Activated CD8-positive, alpha-beta memory T cell treated with anti-CD3 and anti-CD28 coated beads, Interleukin-2, amount 10 ng/mL, durations not matched to agents 7 days and 5 days (primary cell): ENCODE measurements at places on chromosomes 12 and 14. TPM values are rescaled to one million over a fixed set of nuclear protein-coding genes. Genes with fewer than 3 reads are reported as not detected.

Gene DYNC1H1
- total RNA-seq, result 308 TPM

DNA sequence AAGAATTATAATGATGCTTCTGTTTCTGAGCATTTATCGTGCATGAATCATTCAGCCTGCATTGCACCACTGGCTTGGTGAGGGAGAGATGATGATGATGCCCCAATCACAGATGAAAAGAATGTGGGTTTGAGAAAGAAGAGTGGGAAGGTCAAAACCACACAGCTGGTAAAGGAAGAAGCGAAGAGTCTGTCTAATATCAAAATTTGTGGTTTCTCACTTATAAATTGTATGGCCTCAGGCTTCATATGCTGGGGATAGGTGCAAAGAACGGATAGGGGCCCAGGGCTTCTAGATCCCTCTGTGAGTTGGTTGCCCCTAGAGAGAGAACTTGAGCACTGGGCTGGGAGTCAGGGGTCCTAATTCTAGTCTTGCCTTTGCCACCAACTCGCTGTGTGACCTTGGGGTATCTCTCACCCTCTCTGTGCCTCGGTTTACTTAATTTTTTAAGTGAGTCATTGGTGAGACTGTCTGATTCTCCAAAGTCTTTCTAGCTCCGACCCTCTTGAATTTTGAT is 2.2 kb downstream of the OASL start:
- peak; percentile 62 for DNase-seq
- peak overlapping the region; percentile 93 for H3K4me3 ChIP-seq
- H3K27ac ChIP-seq, result peak overlapping the region; percentile 97
- H3K4me1 ChIP-seq, result peaks cover 59% of the 10 kb centered on the region

Gene CDKN3
- total RNA-seq, result 82.6 TPM

GRCh38 chr12:75560167-75560566 is 48.8 kb upstream of the KRR1 start:
- H3K27me3 ChIP-seq, result peaks cover 38% of the 10 kb centered on the region
- no peak for DNase-seq
- H3K4me3 ChIP-seq, result no peak overlapping the region
- H3K36me3 ChIP-seq, result no peaks in the 10 kb centered on the region

DNA sequence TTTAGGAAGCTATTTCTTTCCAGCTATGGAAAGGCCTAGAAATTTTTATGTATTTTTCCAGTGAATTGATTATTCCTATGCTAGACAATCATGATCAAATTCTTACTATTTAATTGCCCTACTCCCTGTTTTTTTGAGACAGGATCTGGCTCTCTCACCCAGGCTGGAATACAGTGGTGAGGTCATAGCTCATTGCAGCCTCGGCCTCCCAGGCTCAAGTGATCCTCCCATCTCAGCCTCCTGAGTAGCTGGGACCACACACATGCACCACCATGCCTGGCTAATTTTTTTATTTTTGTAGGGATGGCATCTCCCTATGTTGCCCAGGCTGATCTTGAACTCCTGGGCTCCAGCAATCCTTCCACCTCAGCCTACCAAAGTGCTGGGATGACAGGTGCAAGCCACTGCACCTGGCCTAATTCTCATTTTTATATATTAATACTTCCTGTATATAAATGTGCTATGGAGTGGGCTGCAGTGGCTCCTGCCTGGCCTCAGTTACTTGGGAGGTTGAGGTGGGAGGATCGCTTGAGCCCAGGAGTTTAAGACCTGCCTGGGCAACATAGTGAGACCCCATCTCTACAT is 16.0 kb upstream of the MDM2 start:
- H3K36me3 ChIP-seq, result no peaks in the 10 kb centered on the region
- no peak overlapping the region for H3K4me3 ChIP-seq
- H3K4me1 ChIP-seq, result peaks cover 7% of the 10 kb centered on the region
- H3K27ac ChIP-seq, result no peak overlapping the region
- DNase-seq, result no peak

DNA sequence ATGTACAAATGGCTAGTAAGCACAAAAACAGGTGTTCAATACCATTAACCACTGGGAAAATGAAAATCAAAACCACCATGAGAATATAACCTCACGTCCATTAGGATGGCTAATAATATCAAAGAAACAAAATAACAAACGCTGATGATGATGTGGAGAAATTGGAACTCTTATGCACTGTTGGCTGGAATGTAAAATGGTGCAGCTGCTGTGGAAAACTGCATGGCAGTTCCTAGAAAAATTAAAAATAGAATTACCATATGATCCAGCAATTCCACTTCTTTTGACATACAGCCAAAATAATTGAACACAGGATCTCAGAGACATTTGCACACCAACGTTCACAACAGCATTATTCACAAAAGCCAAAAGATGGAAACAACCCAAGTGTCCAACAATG is 51.5 kb downstream of the TMPRSS12 start:
- H3K27me3 ChIP-seq, result no peaks in the 10 kb centered on the region
- no peak overlapping the region for H3K4me3 ChIP-seq
- no peak for DNase-seq
- no peaks in the 10 kb centered on the region for H3K4me1 ChIP-seq
- no peaks in the 10 kb centered on the region for H3K36me3 ChIP-seq

- H3K27ac ChIP-seq, result no peak overlapping the region
- H3K27me3 ChIP-seq, result no peaks in the 10 kb centered on the region
- no peak for DNase-seq
- H3K36me3 ChIP-seq, result peaks cover 36% of the 10 kb centered on the region
These were observed 39.6 kb downstream of the ZFYVE26 start for GRCh38 chr14:67776653-67777322.

Gene BATF
- 74.6 TPM for total RNA-seq

DNA sequence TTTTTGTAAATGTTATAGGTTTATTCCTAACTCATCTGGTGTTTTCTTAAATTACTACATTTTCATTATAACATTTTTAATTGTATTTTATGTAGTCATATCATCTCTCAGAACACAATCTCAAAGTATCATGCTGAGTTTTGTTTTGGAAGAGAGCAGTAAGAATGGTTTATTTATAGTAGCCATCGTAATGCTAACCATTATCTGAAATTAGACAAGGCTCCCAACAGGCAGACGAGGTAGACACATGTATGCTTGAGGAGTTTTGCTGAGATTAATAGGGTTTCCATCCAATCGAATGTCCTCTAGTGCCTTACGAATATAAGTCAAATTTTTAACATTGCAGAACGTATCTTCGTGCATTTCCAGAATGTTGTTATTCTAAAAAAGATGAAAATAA is 9.0 kb upstream of the CCER1 start:
- no peak overlapping the region for H3K27ac ChIP-seq
- peaks cover 7% of the 10 kb centered on the region for H3K27me3 ChIP-seq
- DNase-seq, result no peak
- H3K36me3 ChIP-seq, result no peaks in the 10 kb centered on the region

GRCh38 chr14:24100982-24101494 is 6.9 kb downstream of the PCK2 start:
- H3K36me3 ChIP-seq, result peaks cover 57% of the 10 kb centered on the region
- no peak overlapping the region for H3K4me3 ChIP-seq
- H3K4me1 ChIP-seq, result peaks cover 15% of the 10 kb centered on the region
- no peak overlapping the region for H3K27ac ChIP-seq
- no peak for DNase-seq

Gene IFNG
- total RNA-seq, result 117 TPM

Gene CNPY2
- total RNA-seq, result 161 TPM

GRCh38 chr12:27280412-27280811 is 36.3 kb downstream of the STK38L start:
- no peaks in the 10 kb centered on the region for H3K27me3 ChIP-seq
- peaks cover 2% of the 10 kb centered on the region for H3K36me3 ChIP-seq
- H3K4me1 ChIP-seq, result peaks cover 11% of the 10 kb centered on the region
- DNase-seq, result no peak
- no peak overlapping the region for H3K27ac ChIP-seq

DNA sequence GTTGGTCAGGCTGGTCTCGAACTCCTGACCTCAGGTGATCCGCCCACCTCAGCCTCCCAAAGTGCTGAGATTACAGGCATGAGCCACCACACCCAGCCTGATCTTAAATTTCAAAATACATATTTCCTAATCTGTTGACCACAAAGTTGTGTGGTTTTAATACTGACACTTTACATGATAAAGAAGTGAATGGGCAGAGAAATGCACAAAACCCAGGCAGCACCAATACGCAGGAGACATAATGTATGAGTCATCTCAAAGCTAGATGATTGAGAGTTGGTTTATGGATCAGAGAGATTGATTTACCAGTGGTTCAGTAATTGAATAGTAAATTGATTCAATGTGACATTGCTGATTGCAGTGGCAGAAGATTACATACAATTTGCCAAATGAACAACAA is 19.2 kb upstream of the PPP2R5E start:
- no peak overlapping the region for H3K4me3 ChIP-seq
- no peak overlapping the region for H3K27ac ChIP-seq
- H3K4me1 ChIP-seq, result no peaks in the 10 kb centered on the region
- no peaks in the 10 kb centered on the region for H3K36me3 ChIP-seq
- DNase-seq, result no peak
- peaks cover 25% of the 10 kb centered on the region for H3K27me3 ChIP-seq

DNA sequence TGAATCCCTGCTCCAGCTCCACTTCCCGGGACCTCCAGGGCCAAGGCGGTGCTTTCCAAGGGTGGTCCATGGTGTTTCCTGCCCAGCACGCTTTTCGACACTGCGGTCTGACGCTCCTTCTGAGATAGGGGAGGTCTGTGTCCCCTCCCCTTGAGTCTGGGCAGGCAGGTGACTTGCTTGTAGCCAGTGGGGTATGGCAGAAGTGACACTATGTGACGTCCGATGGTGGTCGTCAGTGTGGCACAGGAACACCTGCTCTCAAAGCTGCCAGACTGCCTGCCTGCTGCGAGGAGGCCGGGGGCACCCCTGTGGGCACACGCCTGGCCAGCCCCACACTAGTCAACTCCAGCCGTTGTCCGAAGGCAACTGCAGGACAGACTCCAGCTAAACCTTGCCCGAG is 16.0 kb upstream of the TRAF3 start:
- no peak overlapping the region for H3K4me3 ChIP-seq
- H3K27me3 ChIP-seq, result peaks cover 2% of the 10 kb centered on the region
- no peak for DNase-seq
- H3K36me3 ChIP-seq, result no peaks in the 10 kb centered on the region
- H3K27ac ChIP-seq, result no peak overlapping the region

DNA sequence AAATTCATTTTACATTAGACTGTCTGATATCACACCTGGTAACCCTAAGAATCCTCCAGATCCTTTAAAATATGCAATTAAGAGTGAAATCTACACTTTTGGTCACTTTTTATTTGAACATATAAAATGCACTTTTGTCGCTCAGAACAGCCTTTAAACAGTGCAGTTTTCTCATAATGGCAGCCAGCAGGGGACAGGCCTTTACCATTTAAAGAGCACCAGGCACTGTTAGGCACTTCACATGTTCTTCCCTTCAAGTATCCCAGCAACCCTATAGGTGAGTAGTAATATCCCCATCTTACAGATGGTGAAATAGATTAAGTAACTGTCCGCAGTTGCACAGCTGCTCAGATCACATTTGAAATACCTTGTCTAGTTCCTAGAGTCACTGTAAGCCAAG is 11.3 kb upstream of the SAMD4A start:
- no peaks in the 10 kb centered on the region for H3K4me1 ChIP-seq
- no peak for DNase-seq
- peaks cover 24% of the 10 kb centered on the region for H3K27me3 ChIP-seq
- no peak overlapping the region for H3K4me3 ChIP-seq

Gene RDH16
- total RNA-seq, result 0.91 TPM

- peaks cover 17% of the 10 kb centered on the region for H3K27me3 ChIP-seq
- no peaks in the 10 kb centered on the region for H3K36me3 ChIP-seq
- H3K4me1 ChIP-seq, result no peaks in the 10 kb centered on the region
- H3K27ac ChIP-seq, result no peak overlapping the region
- no peak for DNase-seq
These were observed 36.0 kb downstream of the SLC8A3 start for GRCh38 chr14:70152704-70153103.

DNA sequence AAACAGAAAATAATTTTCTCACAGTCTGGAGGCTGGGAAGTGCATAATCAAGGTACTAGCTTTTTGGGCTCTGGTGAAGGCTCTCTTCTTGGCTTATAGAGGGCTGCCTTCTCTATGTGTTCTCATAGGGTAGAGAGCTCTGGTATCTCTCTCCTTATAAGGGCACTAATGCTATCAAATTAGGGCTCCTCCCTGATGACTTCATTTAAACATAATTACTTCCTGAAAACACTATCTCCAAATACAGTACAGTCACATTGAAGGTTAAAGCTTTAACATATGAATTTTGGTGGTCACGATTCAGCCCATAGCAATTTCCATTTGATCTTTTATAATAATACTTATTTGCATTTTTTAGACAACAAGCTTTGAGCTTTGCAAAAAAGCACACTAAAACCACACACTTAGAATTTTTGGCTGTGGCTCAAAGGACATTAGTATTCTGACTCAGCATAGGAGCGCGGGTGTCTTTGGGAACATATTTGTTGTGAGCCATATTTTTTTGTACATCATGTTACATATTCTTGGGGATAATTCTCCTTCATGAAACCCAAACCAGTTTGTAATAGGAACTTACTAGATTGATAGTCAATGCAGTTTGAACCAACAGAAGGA is 808.1 kb upstream of the FBXO33 start:
- DNase-seq, result no peak
- H3K4me3 ChIP-seq, result no peak overlapping the region
- no peaks in the 10 kb centered on the region for H3K4me1 ChIP-seq
- no peaks in the 10 kb centered on the region for H3K27me3 ChIP-seq

- H3K27me3 ChIP-seq, result peaks cover 24% of the 10 kb centered on the region
- H3K4me1 ChIP-seq, result peaks cover 3% of the 10 kb centered on the region
- no peak overlapping the region for H3K4me3 ChIP-seq
- H3K27ac ChIP-seq, result no peak overlapping the region
These were observed 5.7 kb upstream of the FAIM2 start for GRCh38 chr12:49909356-49909755.

GRCh38 chr12:89826468-89826867 is 117.8 kb upstream of the ATP2B1 start:
- no peaks in the 10 kb centered on the region for H3K27me3 ChIP-seq
- no peak overlapping the region for H3K4me3 ChIP-seq
- H3K4me1 ChIP-seq, result peaks cover 4% of the 10 kb centered on the region
- no peaks in the 10 kb centered on the region for H3K36me3 ChIP-seq
- no peak overlapping the region for H3K27ac ChIP-seq

Gene KRT83
- not detected for total RNA-seq

- H3K4me3 ChIP-seq, result no peak overlapping the region
- no peaks in the 10 kb centered on the region for H3K4me1 ChIP-seq
- no peaks in the 10 kb centered on the region for H3K27me3 ChIP-seq
- no peaks in the 10 kb centered on the region for H3K36me3 ChIP-seq
- no peak for DNase-seq
These were observed 95.8 kb downstream of the C12orf42 start for GRCh38 chr12:103399986-103400385.

GRCh38 chr14:73283608-73284379 is 46.5 kb downstream of the PAPLN start:
- no peak overlapping the region for H3K4me3 ChIP-seq
- no peaks in the 10 kb centered on the region for H3K27me3 ChIP-seq
- H3K27ac ChIP-seq, result no peak overlapping the region
- DNase-seq, result no peak
- peaks cover 30% of the 10 kb centered on the region for H3K36me3 ChIP-seq
- H3K4me1 ChIP-seq, result peaks cover 4% of the 10 kb centered on the region

- DNase-seq, result no peak
- no peaks in the 10 kb centered on the region for H3K4me1 ChIP-seq
- H3K4me3 ChIP-seq, result no peak overlapping the region
- no peaks in the 10 kb centered on the region for H3K27me3 ChIP-seq
These were observed 77.7 kb upstream of the C14orf132 start for GRCh38 chr14:95961481-95961880.
